Activated CD4-positive, alpha-beta memory T cell treated with anti-CD3 and anti-CD28 coated beads for 36 hours (primary cell): ENCODE measurements at places on chromosomes 1 and 21. TPM values are rescaled to one million over a fixed set of nuclear protein-coding genes. Genes with fewer than 3 reads are reported as not detected.
A peak's percentile ranks its signal among the peaks of the same experiment; 100 is the strongest.

The AK2 gene
- 328 TPM for total RNA-seq

The RGS13 gene
- total RNA-seq: not detected

The SLC22A15 gene
- 1.7 TPM for total RNA-seq

DNA sequence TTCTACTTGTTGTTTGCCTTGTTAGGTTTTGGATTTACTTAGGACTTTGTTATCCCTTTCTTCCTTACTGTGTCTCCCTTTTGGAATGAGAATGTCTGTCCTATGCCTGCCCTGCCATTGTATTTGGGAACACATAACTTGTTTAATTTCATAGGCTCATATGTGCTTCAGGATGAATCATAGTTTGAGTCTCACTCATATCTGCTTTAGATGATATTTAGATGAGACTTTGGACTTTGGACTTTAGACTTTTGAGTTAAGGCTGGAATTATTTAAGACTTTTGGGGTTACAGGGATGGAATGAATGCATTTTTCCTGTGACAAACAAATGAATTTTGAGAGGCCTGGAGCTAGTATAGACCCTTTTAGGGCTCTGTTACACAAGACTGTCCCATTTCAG lies 33.4 kb downstream of the PSMG1 start:
- DNase-seq: no peak

- no peak for DNase-seq
Measured at GRCh38 chr1:158916085-158916484, 15.3 kb upstream of the PYHIN1 start.

DNA sequence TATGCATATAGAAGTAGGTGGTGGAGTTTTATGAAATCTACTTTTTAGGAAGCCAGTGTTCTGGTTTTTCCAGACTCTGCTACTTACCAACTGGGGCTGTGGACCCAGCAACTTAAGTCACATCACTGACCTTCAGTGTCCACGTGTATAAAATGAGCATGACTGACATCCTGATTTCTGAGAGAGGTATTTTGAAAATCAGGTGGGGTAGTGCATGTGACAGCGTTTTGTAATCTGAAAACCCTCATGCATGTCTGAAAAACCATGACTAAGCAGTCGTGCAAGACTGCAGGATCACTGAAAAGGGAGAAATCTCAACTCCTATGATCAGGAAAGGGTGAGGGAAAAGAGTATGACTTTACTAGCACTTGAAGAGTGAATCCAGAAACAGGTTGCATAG lies 26.1 kb downstream of the CR1L start:
- no peak for DNase-seq

- DNase-seq: peak; percentile 85
Measured at GRCh38 chr1:55215194-55216021, at the start of gene USP24. Gene USP24 (minus strand): TSS chr1:55215364. CDS start chr1:55215113, 251 bp downstream.

- peak; percentile 86 for DNase-seq
Measured at GRCh38 chr1:109263597-109264378, 14.4 kb downstream of the CELSR2 start.

DNA sequence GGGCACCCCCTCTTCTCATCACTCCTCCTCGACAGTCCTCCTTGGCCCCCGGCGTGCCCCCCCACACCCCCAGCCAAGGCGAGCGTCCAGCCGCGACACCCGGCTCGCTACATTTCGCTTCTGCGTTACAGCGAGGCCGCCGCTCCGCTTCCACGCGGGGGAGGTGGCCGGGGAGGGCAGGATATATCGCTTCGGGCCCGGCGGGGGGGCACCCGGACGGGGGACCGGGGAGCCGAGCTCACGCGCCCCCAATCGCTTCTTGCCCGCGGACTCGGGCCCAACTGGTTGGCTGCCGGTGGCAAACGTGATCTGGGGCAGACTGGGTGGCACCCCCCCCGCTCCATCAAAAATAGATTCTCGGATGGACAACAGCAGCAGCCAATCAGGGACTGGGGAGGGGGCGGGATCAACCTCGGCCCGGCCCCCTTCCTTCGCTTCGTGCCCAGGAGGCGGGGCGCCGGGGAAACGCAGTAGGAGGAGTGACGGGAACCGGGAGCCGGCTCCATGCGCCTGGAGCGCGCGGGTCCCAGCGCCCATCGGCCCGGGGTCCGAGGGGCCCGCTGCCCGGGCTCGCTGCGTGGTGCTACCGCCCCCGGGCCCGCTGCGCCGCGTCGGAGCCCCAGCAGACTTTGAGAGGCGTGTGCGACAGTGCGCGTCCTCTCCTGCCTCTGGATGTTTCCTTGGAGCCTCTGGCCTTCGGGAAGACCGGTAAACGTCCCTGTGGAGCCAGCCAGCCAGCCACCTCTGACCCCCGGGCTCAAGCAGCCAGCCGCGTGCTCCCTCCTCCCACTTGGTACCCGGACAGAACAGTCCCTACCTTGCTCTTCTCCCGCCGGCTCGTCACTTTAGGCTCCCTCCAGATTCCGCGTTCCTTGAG lies at the start of gene SLC41A1:
TSS of gene SLC41A1 (minus strand) at position 321 of the 877 bp plus-strand sequence. CDS start 2,757 bp downstream, outside the sequence.
- DNase-seq: peak; percentile 94

GRCh38 chr1:110151175-110151669 lies 928 bp downstream of the SLC6A17 start:
- no peak for DNase-seq

DNA sequence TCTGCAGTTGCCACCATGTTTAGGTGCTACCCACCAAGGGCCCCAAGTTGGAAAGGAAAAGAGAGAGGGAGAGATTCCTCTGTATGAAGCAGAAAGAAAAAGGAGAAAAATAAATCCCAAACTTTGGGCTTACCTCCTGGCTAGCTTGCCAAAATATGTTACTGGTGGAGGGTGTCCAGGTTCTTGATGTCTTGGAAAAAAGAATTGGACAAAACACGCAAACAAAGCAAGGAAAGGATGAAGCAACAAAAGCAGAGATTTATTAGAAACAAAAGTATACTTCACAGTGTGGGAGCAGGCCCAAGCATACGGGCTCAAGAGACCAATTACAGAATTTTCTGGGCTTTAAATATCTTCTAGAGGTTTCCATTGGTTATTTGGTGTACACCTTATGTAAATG lies 204.5 kb upstream of the LRRC7 start:
- DNase-seq: no peak

GRCh38 chr1:31651766-31652165 lies 7.1 kb upstream of the PEF1 start:
- DNase-seq: no peak

DNA sequence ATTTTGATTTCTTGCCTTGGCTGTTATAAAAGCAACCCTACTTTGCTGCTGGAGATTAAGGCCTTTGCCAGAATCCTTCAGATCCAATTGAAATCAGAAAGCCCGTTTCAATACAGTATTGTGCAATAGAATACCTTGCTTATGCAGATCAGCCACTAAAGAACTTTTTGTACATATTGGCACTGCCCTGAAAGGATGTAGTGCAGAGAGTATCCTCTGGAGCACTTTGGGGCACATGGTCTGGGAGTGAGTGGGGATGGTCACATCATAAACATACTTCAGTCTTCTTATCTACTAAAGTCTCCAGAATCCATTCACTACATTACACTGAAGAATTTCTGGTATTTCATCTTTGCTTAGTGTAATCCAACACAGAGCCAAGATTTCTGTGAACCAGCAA lies 189.0 kb downstream of the CENPF start:
- no peak for DNase-seq

- DNase-seq: peak; percentile 34
Measured at GRCh38 chr1:45654540-45655280, 30.9 kb upstream of the CCDC17 start.

DNA sequence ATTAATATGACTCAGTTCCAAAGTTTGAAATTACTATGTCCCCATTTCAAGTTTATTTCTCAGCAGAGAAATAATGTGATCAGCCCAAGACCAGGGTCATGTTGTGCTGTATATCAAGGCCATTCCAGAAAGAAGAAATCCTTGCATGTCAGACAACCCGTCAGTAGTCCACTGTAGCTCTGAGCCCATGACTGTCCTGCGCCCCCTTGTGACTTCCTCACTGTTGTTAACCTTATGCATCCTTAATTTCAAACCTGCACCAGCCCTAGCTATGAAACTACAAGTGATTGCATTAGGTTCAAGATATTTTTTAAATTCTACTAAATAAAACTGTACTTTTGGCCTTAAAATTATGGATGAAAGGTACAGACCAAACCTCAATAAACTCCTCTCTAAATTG lies 133.0 kb downstream of the LRRC7 start:
- no peak for DNase-seq

DNA sequence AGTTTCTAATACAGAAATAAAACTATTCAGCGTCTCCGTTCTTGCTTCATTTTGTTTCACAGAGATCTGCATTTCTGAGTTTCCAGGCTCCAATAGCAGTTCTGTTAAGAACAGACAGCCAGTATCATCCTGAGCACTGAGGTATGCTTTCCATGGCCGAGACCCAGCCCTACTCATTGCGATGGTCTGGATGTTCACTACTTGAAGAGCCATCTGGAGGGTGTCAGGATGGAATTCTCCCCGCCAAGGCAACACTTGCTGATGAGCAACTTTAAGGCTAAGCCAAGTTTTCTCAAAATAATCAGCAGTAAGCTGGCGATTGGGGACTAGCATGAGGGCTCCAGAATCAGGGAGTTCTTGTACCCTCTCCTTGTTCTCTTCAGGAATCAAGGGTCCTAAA lies 7.7 kb upstream of the BCL2L15 start:
- DNase-seq: no peak

GRCh38 chr1:227793948-227794816 lies 21.3 kb upstream of the PRSS38 start:
- no peak for DNase-seq

DNA sequence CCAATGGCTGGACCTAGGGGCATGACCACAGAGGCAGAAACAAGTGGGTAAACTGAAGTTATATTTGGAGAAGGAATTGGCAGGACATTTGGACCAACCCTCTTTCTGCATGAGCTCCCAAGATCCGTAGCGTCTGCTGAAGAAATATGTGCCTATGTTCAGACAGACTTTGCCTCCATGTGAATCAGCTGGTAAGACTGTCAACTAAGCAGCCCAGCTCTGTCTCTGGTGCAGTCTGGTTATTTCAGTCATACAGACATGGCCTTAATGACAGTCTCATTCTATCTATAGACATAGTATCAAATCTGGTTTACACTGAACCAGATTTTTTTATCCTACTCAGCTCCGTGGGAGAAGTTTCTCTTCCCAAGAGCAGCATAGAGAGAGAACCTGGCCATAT lies 63.1 kb upstream of the PBX1 start:
- no peak for DNase-seq

GRCh38 chr21:41743321-41744027 lies 23.4 kb downstream of the RIPK4 start:
- no peak for DNase-seq

DNA sequence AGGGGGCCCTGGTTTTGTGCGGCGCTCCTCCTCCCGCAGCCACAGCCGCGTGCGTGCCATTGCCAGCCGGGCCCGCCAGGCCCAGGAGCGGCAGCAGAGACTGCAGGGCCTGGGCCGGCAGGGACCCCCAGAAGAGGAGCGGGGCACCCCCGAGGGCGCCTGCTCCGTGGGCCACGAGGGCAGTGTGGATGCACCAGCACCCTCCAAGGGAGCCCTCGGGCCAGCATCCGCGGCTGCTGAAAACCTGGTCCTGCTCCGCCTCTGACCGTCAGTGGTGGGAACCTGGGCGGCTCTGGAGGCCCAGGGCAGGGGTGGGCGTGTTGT lies 21.5 kb downstream of the PANK4 start:
- no peak for DNase-seq

- DNase-seq: no peak
Measured at GRCh38 chr1:90357995-90358394, 359.1 kb downstream of the BARHL2 start.

GRCh38 chr1:209547626-209548025 lies 35.9 kb upstream of the CAMK1G start:
- DNase-seq: no peak

GRCh38 chr1:66240491-66241484 lies 293.2 kb upstream of the SGIP1 start:
- no peak for DNase-seq

- no peak for DNase-seq
Measured at GRCh38 chr21:43187715-43188114, 18.9 kb downstream of the CRYAA start.

- DNase-seq: no peak
Measured at GRCh38 chr1:119631433-119632102, 16.5 kb downstream of the ZNF697 start.

DNA sequence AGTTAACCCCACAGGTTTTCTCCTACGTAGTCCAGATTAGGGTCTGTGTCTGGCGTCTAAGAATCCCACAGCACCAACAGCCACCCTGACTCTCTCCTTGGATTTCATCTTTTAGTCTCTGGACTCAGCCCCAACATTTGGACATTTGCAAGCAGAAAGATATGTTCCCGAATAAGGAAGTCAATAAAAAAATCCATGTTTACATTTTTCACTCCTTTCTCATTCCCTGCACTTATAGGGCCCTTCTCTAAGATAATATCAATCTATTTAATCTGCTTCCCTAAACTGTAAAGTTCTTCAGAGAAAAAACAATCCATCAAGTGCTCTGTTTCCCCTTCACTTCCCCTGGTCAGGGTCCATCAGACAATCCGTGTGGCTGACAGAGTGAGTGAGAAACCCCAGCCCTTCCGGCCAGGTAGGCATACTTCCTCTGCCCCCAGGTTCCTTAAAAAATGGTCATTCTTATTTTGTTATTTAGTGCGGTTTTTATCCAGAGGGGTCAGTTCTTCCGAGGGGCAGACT lies 105.9 kb upstream of the CDC42BPA start:
- no peak for DNase-seq

DNA sequence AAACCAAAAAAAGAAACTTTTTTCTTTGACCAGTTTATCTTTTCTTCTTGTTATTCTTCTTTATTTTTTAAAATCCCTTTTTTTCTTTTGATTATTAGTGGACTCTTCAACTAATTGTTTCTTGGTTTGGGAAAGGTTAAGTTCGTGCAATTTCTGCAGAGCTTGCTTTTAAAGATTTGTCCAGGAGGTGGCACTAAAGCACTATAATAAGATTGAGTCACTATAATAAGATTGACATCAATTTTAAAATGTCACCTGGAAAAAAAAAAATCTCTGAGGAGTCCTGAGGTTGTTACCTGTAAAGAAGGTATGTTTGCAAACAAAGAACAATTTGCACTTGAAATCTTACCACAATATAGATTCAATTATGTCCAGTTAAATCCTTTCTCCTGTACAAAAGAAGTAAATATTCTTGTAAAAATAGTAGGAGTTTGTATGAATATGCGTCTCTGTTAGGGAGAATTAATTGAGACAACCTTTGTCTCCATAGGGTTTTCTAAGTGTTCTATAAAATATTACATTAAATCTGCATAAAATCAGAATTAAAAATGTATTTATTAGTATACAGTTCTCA lies 166.7 kb downstream of the ADGRL4 start:
- DNase-seq: no peak
